ENCODE measurements at places on chromosomes 5 and 9.

GRCh38 chr9:77820293-77820954, 172.3 kb upstream of the GNA14 start:
- DNase-seq: no peak

GRCh38 chr5:166188501-166189325, 2102.7 kb upstream of the WWC1 start:
- DNase-seq: no peak

- DNase-seq: no peak
Observed at GRCh38 chr5:40687321-40687720, 7.6 kb downstream of the PTGER4 start.

- no peak for DNase-seq
Observed at GRCh38 chr9:110106661-110107060, 101.3 kb downstream of the C9orf152 start.

GRCh38 chr5:72908664-72909063, 47.2 kb upstream of the FCHO2 start:
- DNase-seq: no peak
